Smooth muscle cell of the brain vasculature (primary cell): ENCODE measurements at places on chromosomes 12 and 14.

DNA sequence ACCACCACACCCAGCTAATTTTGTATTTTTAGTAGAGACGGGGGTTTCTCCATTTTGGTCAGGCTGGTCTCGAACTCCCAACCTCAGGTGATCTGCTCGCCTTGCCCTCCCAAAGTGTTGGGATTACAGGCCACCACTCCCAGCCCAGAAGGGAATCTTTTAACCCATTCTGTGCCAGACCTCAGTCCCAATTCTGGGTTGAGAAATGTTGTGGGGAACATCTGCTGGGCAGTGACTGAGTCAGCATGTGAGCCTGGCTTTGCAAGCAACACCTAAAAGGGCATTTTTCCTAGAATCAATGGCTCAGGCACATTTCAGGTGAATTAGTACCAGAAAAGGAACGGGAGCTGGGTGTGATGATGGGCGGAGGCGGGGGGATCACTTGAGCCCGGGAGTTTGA, 7.6 kb upstream of the SPATS2 start:
- DNase-seq: no peak

DNA sequence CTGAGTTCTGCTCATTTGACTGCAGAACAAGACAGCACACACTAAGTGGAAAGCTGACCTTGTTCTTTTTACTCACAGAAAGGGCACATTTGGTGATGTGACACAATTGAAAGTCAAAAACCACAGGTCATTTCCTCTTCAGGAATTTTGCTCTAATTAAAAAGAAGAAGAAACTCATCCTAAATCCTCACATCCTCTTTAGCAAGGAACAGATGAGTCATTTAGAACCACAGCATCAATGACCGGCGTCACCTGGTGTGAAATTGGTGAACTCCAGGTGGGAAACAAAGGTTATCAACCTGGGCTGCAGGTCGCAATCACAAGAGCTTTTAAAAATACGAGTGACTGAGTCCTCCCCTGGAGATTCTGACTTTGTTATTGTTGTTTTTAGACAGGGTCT, 2.9 kb upstream of the RNU6-8 start:
- DNase-seq: no peak

DNA sequence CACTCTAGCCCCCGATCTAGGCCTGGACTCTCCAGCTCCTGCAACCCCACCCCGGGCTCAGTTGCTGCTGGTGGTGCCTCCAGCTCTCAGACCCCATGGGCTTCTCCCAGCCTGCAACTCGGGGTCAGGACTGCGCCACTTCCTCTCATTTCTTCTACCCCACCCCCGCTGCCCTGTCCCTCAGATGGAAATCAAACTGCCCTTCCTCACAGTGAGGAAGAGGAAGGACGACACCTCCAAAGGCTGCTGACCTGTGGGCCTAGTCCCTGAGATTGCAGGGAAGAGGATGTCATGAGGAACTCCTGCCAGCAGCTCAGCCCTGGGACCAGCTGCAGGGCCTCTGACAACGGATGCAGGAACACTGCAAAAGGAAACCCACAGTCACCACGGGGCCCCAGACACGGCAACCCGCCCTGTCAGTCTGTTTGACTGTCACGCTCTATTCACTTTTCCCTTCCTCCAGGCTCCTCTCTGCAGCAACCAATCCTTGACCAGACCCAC, 29.3 kb upstream of the PNMA1 start:
- DNase-seq: no peak

DNA sequence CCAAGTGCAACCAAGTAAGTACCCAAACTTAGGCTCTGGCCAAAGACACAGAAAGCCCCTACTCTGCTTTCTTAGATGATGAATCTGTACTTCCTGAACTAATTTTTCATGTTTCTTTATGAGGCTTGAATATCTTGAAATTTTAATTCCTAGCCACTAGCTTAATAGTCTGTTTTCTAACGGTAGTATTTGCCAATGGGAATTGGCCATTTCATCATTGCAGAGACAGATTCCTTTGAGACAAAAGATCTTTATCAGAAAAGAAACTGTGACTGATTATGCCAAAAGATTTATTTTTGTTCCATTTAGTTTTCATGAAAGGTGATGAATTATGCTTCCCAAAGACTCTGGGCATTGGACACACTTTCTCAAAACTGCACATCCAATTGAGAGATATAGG, 48.7 kb downstream of the DAD1 start:
- DNase-seq: no peak

GRCh38 chr12:123468786-123469185, 10.8 kb downstream of the SNRNP35 start:
- no peak for DNase-seq

GRCh38 chr14:31418440-31418839, 1.9 kb downstream of the HEATR5A start:
- no peak for DNase-seq

GRCh38 chr12:107167756-107168155, 74.4 kb upstream of the CRY1 start:
- no peak for DNase-seq

DNA sequence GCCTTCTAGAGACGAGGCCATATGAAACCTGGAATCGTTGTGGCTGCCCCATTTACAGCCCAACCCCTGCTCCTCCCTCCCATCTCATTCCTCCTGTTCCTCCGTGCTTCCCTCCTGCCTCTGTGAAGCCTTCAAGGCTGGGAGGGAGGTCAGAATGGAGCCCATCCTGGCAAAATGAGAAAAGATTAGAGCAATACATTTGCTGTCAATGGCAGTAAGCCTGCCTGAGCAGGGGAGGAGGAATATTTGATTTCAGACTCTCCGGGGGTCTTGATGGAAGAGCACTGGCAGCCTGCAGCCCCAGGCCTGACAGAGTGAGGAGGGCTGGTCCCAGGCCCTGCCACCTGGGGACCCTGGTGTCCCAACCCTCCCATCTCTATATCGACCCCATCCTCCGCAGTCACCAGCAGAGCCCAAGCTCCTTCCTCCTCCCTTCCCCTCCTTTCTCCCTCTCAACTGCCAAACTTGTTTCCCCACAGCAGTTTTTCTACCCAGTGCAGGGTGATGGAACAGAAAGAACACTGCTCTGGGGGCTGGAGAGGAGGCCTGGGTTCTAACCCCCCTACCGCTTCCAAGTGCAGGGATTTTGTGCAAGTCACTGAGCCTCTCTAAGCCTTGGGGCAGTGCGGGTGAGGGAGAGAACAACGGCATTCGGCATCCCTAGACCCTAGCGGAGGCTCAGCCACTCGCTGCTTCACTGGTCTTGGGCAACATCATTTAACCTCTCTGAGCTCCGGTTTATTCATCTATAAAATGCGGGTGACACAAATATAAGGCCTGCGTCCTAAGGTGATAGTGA, 16.0 kb upstream of the RACGAP1 start:
- no peak for DNase-seq

DNA sequence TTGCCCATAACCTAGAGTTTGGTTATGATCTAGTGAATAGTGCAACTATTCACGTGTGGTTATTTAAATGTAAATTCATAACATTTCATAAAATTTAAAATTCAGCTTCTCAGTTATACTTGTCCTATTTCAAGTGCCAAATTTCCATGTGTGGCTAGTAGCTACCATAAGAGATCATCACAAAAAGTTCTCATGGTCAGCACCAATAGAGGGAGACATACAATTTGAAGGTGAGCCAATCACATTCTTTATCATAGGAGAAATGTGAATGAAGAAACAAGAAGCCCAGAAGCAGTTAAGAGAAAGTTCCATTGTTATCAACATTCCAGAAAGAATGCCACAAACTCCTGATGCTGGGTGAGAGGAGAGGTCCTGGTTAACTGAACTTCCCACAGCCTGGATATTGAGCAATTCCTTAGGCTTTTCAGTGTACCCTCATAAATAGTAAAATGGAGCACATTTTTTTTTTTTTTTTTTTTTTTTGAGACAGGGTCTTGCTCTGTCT, 892.9 kb upstream of the USP15 start:
- no peak for DNase-seq

GRCh38 chr14:101476258-101476915, 84.9 kb upstream of the DIO3 start:
- no peak for DNase-seq

- DNase-seq: no peak
These were observed 200.5 kb upstream of the PRICKLE1 start for GRCh38 chr12:42789808-42790760.
